ENCODE measurements at places on chromosomes 12 and 14. TPM values are rescaled to one million over a fixed set of nuclear protein-coding genes. Genes with fewer than 3 reads are reported as not detected.

DNA sequence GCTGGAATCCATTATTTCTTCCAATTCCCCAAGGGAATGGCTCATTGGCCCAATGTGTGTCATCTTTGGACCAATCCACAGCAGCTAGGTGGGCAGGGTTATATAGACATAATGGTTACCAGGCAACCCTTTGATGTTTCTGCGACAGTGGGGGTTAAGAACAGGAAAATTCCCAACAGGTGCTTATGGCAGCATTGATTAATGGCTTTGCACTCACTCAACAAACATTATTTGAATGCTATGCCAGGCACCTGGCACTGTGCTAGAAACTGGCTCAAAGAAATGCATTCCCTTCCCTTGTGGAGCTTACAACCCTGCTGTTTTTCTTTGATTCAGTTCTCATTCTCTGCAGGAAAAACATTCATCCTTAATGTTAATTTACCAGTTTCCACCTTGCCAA is 1221.0 kb downstream of the AACS start:
- no peak for DNase-seq

TCTN2 gene
- 28.4 TPM for polyA plus RNA-seq

DNA sequence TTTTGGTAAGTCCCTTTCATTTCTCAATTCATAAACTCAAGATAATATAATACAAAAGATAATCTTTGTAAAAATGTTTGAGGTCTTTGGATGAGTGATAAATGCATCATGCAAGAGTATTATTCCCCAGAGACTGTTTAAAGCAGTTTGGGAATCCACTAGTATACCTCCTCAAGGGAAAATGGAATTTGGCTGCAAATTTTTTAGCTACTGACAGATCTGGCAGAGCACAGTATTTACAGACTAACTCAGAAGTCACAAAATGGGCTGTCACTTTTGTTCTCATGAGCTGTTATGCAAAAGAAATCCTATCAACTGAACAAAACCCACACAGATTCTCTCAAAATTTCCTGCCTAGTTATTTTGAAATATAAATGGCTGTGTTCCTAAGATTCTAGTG is 9.9 kb downstream of the SPIC start:
- no peak for DNase-seq

GRCh38 chr14:57865403-57866198 is at the start of gene SLC35F4:
TSS of gene SLC35F4 (minus strand) at chr14:57866092.
- peak; percentile 43 for DNase-seq

SLC38A4 gene
- polyA plus RNA-seq, result 27.2 TPM

GRCh38 chr12:62292761-62293344 is 32.6 kb downstream of the USP15 start:
- no peak for DNase-seq

DNA sequence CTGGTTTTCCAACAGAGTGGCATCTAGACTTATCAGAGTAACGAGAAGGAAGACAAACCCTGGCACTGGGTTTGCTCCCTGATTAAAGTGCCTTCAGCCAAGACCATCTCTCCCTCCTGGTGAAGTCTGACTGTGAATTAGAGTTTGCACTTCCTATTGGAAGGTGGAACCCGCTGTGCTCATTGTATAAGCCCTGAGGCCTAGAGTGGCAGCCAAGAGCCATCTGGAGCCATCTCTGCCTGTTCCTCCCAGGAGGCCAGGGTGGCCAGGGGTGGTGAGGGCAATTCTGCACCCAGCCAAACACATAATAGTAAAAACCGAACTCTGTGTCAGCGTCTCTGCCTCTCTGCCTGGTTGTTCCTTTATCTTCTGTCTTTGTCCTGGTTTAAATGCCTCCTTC is 25.0 kb downstream of the MFAP5 start:
- DNase-seq, result no peak

DNA sequence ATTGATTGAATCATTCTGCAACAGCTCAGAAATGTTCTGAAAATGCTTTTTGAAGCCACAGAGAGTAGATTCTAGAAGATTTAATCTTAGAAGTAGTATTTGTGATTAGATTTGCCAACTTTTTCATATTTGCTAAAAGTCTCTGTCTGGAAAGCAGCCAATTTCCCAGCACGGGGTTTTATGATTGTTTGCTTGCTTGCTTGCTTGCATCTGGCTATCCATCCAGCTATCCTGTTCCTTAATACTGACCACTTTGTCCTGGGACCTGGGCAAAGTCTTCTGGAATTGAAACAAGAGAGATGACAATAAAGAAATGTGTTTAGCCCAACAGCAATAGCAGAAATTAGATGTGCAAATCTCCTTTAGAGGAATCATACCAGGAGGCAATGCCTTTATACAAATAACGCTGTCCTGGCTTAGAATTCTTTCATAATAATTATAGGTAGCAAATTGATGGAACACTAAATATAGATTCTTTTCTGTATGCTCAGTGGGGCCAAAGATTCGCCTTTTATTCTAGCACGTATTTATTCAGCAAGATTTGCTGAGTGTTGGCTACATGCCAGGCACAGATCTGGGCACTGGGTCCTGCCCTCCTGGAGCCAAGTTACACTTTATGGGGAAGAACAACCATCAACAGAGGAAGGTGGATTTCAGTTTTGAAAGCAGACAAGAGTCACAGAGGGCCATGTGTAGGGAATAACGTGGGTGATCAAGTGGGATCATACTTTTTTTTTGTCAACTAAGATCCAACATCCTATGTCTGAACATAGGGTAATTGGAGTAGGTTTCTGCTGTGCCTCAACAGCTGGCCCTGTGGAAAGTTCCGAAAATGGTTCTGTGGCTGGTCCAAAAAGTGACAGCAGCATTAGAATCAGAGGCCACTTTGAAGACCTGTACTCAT is 25.3 kb downstream of the MYBPC1 start:
- no peak for DNase-seq

DNA sequence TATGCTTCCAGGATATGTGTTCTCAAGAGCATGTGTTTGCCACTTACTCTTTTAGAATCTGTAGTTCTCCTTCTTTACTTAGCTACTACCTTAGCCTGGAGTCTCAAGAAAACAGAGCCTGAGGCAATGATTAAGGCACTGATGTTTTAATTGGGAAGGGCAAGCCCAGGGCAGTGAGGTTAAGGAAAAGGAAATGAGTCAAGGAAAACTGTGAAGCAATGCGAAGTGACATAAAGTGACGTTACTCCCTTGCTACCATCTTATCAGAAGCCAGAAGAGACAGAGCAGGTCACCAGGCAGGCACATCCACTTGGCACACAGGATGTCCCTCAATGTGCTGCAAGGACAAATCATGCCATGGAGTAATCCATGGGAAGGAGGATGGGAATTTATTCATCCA is 11.3 kb upstream of the EML5 start:
- DNase-seq, result no peak

DNA sequence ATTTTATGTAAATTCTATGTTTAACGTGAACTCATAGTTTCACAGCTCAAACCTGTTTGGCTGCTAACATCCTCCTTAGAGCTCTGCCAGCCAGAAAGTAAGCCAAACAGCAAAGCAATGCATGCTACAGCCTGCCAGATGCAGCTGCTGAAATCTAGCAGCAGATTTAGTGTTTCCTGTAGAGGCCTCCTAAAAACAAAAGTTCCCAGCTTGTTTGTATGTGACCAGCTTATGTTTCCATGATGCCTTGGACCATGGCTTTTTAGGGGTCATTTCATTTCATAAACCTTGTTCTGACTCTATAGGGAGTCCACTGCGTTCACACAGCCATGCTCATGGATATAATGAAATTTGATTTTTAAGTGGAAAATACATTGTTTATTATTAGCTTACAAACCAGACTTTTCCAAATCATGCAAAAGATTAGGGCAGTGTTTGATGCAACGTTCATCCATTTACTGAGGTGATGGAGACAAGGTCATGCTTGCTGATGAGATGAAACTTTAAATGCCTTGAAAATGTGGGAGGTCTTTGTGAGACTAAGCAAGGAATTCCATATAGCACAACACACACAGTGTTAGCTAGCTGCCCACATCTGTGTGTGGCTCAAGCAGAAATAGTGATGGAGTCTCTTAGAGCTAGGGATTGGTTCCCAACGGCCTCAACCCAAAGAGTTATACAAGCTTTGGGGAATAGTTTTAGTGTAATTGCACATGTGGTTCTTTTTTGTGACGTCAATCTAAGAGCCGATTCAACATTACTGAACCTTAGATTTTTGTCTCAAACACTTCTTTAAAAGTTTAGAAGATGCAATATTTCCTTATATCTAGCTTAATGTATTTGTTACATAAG is 157.5 kb upstream of the LRIG3 start:
- DNase-seq, result peak; percentile 47

DNA sequence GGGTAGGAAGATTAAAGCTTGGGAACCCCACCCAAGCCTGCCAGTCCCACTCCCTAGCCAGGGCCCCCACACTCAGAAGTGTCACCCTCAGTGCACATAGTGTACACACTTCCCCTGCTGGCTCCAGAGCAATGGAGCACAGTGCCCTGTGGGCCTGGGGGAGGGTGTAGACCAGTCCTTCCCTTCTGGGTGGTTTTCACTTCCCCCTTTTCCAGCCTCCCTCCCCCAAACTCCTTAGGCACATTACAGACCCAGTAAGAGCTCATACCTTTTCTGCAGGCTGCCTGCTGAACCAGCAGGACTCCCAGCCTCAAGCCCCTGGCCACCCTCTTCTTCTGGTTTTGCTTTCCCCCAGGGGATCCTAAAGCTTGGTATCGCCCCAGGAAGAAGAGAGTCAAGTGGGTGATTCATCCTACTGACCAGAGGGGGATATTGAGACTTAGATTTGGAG is at the start of gene ZNF385A:
ZNF385A (minus strand) TSS at position 143 of the 451 bp plus-strand sequence. CDS start 219 bp downstream, outside the sequence.
- DNase-seq, result no peak

DNA sequence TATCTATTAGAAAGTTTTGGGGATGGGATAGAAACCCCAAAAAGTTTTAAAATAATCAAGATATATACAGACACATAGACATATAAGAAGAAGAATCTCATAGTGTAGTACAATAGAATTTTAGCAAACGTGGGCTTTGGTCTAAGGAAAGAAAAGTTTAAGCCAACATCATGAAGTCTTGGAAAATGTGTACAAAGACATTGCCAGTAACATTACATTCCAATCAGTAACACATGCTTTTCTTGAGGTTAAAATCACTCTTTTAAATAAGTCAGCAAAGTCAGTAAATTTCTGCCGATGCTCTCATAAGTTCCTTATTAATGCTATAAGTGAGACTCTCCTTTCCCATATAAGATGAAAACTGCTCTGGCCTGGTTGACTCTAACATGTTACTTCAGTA is 201.1 kb upstream of the LRIG3 start:
- DNase-seq, result no peak

DNA sequence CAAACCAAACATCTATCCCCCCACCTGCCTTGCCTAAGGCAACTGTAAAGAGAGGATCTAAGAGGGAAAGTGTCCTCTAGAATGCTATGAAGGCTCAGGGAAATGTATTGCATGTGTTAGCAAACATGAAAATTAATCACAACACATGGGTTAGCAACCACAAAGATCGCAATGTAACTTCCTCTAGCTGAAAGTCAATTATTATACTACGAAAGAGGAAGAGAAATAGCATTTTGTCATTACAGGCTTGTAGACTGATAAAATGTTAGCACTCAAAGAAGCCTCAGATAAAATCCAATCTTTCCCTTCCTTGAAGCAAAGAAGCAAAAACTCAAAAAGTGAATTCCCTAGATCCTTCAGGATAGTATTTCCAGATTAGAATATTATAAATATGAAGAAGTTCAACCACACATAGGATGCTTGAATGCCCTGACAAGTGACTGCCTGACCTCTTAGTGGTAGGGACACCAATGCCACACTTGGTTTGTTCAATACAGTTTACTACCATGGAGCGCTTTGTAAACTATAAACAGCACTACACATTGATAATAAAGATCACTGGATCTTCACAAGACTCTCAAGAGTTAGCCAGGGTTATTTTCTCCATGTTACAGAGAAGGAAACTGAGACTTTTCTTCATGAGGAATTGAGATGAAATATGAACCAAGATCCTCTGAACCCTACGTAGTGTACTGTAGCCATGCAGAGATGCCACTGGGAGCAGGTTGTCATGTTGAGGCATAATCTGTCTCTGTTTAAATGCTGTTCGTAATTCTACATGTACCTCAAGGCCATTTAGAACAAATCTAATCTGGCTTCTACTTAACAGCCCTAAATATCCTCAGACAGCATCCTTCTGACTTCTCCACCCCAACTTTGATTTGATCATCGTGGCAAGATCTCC is 100.7 kb downstream of the ITPR2 start:
- no peak for DNase-seq

GRCh38 chr12:83709899-83710298 is 1023.2 kb downstream of the TMTC2 start:
- DNase-seq, result no peak

GRCh38 chr12:78210506-78210860 is 379.8 kb downstream of the NAV3 start:
- DNase-seq, result no peak

GRCh38 chr12:49331380-49332222 is 5.4 kb downstream of the C1QL4 start:
- no peak for DNase-seq

DNA sequence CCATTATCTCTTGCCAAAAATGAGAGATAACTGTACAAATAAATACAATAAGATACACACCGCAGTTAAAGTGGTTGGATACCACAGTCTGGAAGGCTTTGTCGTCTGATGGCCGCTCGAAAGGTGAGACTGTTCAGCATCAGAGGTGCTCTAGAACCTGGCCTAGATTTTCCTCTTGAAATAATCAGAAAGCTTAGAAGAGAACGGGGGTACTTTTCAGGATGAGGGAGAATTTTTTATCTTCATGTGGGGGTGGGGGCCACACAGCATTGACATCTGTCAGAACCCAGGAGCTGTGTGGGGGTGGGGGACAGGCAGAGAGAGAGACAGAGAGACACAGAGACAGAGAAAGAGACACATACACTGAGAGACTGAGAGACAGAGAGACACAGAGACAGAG is 90.5 kb downstream of the GALNT9 start:
- DNase-seq, result no peak

- DNase-seq, result no peak
These were observed 16.2 kb upstream of the COX6A1 start for GRCh38 chr12:120421701-120422100.
